ENCODE measurements at places on chromosomes 3 and 15.

- peak; percentile 69 for DNase-seq
Measured at GRCh38 chr15:40055576-40056293, 16.8 kb upstream of the SRP14 start.

GRCh38 chr15:67358812-67359211 is 104.2 kb downstream of the IQCH start:
- DNase-seq, result no peak

GRCh38 chr3:57910990-57911389 is 97.2 kb upstream of the FLNB start:
- no peak for DNase-seq

DNA sequence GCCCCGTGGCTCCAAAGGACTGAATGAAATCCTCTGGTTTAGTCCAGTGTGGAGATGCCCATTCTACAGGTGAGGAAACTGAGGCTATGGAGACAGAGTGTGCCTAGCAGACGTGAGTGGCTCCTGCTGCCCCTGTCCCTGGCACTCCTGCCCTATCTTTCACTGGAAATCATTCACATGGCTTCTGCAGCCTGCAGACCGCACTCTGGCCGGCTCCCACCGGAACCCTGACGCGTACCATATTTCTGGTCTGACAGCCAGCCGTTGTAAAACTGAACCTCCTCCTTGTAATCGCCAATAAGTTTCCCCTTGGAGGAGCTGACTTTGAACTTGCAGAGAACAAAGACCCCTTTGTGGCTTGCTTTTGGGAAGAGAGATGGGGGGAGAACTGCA is 136.5 kb downstream of the CHSY1 start:
- DNase-seq, result no peak

- DNase-seq, result no peak
Measured at GRCh38 chr15:77287385-77287784, 132.5 kb downstream of the PEAK1 start.

DNA sequence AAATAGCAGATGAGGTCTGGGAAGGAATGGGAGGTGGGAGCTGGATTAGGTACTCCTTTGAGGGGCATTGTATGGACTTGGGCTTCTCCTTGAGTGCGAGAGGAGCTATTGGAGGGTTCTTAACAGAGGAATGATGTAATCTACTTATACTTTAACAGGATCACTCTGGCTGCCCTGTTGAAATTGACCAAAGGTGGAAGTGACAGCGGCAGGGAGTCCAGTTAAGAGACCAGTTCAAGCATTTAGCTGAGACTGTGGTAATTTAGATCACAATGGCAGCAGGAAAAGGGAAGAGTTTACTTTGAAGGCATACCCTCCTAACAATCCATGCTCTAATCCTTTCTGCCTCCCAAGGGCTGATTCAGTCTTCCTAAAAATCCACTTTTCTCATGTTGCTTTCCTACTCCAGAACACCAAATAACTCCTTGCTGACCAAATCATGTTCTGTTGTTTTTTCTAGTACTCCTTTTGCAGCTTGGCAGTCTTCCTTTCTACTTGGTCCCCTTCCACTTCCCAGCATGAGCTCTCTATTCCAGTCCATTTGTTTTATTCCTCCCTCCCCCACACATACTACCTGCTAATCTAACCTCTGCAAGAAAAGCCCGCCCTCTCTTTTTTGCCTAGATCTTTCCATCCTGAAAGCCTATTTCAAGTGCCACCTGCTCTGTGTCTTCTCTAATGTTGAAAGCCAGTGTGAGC is 139.4 kb downstream of the NECTIN3 start:
- DNase-seq, result no peak

GRCh38 chr15:81945014-81945615 is 100.7 kb downstream of the MEX3B start:
- DNase-seq, result no peak

DNA sequence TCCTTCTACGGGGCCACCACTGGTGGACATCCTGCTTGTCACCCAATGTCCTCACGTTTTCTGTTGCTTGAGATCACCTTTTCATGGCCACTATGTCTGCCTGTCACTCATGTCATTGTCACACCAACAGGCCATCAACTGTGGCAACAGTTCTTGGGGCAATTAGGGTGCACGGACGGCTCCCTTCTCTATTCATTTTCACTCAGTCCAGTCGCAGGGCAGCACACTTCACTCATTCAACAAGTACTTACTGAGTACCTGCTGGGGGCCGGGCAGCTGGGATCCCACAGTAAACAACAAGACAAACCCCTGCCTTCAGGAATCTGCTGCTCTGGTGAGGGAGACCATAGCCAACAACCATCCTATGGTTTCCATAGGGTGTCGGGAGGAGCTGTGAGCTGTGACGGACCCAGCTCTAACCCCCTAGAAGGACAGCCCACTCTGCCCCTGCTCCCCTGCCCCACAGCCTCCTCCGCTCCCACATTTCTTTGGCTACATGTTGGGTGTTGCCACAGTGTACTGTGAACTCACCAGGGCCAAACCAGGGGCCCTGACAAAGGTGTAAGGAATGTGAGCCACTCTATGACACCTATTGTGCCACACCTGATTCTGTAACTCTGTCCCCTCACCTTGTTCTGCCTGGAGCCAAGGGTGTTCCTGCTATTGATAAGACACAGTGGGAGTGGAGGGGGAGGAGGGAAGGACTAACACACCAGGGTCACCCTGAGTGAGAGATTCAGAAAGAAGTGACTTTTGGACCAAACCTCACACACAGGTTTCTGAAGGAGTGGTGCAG is 1.9 kb downstream of the VILL start:
- DNase-seq, result no peak

DNA sequence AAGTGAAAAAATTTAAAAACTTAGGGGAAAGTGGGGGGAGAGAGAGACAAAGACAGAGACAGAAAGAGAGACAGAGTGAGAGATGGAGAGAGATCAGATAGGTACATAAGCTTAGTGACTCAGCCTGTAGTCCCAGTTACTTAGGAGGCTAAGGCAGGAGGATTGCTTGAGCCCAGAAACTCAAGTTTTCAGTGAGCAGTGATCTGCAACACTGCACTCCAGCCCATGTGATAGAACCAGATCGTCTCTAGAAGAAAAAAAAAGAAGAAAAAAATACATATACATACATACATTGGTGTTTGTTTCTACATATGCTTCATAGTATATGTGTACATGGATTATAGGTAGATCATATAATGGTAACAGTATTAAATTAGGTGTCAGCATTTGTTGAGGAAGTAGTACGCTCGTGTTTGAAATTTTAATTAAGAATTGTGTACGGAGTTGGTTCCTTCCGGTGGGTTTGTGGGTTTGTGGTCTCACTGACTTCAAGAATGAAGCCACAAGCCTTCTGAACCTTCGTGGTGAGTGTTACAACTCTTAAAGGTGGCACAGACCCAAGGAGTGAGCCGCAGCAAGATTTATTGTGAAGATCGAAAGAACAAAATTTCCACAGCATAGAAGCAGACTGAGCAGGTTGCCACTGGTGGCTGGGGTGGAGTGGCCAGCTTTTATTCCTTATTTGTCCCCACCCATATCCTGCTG is 38.3 kb upstream of the SNRPN start:
- DNase-seq, result no peak

- DNase-seq, result no peak
Measured at GRCh38 chr3:82629937-82630336, 868.5 kb upstream of the GBE1 start.

DNA sequence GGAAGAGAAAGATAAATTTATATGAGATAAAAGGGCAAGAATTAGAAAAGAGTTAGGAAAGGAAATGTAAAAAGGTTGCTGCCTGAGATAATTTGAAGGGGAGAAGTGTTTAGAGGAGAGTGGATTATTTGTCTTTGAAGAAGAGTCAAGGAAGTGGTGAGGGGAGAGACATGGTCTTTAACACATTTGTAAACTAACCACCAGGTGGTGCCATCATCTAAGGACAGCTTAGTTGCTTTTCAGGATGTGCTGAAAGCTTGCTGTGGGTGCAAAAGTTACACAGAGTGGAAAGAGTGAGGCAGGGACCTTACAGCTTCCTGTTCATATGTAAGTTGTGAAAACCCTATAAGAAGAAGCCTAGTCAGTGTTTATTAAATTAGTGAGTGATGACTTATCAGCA is 114.1 kb upstream of the DNAJC19 start:
- DNase-seq, result no peak

DNA sequence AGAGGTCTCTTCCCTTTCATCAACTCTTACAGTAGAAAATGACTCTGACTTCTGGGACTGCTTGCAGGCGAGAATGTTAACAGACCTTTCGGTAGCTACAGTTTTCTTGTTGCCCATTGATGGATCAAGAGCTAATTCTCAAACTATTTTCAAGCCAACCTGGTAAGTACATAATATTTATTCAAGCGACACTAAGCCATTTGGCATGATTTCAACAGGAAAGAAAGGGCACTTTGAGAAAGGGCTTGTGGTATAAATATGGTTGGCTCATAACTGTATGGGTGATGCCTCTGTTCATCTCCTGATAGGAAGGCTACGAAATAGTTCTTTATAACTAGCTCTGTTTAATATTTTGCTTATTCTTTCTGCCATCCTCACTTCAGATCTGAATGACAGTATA is 196.2 kb upstream of the CNTN4 start:
- DNase-seq, result no peak

DNA sequence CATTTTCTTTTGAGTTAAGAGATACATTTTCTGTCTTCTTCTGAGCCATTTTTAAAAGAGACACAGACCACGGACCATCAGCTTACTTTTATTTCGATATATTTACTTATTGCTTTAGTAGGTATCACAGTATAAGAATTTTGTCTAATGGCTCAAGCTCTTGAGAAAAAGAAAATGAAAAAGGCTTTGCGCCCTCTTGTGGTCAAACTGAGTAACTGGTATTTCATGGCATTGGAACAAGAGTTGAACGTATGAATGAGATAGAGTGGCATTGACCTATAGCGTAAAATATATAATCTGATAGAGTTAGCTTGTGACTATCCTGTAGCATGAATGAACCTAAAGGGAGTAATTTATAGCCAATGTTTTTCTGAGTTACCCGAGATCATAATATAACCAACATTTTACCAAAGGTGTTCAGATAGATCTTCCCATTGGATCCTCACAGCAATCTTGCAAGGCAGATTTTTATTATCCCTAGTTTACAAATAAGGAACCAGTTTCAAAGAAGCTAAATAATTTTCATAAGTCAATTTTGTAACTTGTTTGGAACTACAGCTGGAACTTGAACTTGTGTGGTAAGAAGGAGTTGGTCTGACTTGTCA is 154.6 kb downstream of the POLR2M start:
- peak; percentile 54 for DNase-seq

- DNase-seq, result no peak
Measured at GRCh38 chr15:79168922-79169456, 78.4 kb upstream of the RASGRF1 start.

DNA sequence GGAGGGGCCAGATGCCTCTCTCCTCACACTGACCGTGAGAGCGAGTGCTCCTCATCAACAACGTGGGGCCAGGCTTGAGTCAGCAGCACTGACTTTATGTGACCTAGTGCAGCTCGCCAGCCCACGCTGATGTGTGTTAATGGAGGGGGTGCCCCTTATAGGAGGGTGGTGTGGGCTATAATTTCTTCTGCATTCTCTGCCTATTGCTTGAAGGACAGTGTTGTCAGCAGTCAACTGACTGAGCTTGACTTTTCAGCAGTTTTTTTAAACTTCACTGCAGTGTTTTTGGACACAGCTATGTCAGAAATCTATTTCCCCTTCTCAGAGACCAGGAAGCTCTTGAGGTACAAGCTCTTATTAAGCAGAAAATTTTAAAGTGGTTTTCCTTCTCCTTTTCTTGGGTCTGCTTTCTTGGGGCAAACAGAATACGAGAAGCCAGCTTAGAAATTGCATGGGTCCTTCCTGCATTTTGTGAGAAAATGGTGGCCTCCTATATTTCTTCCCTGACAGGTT is 304.8 kb upstream of the CTDSPL start:
- no peak for DNase-seq

DNA sequence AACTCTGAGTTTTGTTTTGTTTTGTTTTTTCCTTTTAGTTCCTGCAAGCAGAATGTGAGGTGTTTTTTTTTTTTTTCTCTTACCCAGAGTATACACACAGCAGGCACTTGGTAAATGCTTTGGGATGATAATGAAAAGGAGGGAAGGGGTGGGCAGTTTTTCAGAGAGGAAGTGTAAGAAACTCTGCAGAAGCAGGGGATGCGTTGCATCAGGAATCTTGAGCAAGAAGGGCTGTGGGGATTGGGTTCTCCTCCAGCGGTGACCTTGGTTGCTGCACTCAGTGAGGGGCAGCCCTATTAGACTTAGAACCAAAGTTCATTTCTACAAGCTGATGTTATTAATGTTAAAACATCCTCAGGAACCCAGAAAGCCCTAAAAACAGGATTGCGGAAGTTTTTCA is 32.2 kb upstream of the TMEM158 start:
- DNase-seq, result no peak

DNA sequence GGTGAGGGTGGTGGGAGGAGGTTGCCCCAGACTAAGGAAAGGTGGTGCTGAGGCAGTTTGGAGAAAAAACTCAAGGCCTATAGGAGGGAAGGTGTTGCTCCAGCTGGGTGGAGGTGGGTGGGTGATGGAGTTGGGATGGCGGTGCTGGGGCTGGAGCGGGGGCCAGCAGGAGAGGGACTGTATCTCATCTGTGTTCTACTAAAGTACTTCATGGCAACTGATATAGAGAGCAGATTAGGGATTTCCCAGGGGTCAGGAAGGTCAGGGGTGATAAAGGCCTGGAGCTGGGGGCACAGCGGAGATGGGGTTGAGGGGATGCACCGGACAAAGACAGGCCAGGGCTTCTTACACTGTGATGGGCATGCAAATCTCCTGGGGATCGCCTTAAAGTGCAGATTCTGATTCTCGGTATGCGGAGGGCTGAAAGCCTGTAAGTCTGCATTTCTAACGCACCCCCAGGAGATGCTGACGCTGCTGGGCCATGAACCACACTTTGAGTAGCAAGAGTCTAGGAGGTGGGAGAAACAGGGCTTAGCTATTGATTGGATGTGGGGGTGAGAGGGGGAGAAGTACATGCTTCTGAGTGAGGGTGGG is 4.2 kb downstream of the KLHL40 start:
- no peak for DNase-seq

- DNase-seq, result no peak
Measured at GRCh38 chr3:157477441-157477840, 25.8 kb downstream of the VEPH1 start.

- no peak for DNase-seq
Measured at GRCh38 chr3:63442918-63443317, 164.8 kb downstream of the SYNPR start.

GRCh38 chr15:62994975-62995681 is 47.4 kb upstream of the TPM1 start:
- DNase-seq, result peak; percentile 41

DNA sequence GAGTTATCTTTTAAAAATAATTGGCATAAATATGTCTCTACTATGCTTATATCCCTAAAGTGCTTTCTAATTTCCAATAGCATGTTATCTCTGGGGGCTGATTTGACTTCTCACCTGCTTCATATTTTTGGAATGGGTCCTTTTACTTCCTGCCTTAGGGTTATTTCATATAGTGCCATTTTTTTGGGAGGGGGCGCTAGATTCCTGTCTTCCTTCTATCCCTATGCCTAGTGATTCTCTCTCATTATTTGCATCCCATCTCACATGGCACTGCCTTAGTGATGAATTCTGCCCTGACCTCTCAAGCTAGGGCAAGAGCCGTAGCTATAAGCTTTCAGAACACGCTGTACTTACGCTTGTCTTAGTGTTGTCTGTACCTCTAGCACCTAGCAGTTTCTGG is 150.3 kb upstream of the SLITRK3 start:
- DNase-seq, result no peak

GRCh38 chr3:165259541-165260193 is 63.5 kb upstream of the SLITRK3 start:
- DNase-seq, result no peak

GRCh38 chr3:112346491-112347122 is 13.7 kb downstream of the CD200 start:
- DNase-seq, result no peak

Measured in LNCaP clone FGC (cell line).